Renal cortical epithelial cell (primary cell): ENCODE measurements at places on chromosomes 7 and 10. TPM values are rescaled to one million over a fixed set of nuclear protein-coding genes. Genes with fewer than 3 reads are reported as not detected.
A peak's percentile ranks its signal among the peaks of the same experiment; 100 is the strongest.

STOX1 gene
- 0.35 and 2.9 TPM in 2 replicates for total RNA-seq

DNA sequence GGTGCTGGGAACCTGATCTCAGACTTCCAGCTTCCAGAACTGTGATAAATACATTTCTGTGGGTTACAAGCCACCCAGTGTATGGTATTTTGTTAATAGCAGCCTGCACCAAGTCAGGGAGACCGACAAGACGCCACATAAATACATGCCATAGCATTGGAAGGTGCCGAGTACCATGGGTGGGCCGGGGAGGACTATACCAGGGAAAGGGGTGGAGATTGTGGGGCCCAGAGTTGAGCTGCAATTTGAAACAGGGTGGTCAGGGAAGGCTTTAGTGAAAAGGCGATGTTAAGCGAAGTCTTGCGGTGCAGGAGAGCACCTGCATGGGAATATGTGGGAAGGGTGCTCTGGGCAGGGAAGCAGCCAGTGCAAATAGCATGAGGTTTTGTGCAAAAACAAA is 88.9 kb upstream of the LRRC4 start:
- no peak for DNase-seq

ICA1 gene
- total RNA-seq = 13.7 and 26.6 TPM in 2 replicates

SFTPA1 gene
- total RNA-seq = not detected in 2 replicates

- peak; percentile 59 for DNase-seq
These were observed 33.1 kb upstream of the CROT start for GRCh38 chr7:87312215-87312865.

AIFM2 gene
- total RNA-seq = 2.8 and 6.7 TPM in 2 replicates

MRLN gene
- total RNA-seq = not detected in 2 replicates

LRRC17 gene
- 1.1 and 2.6 TPM in 2 replicates for total RNA-seq

GRCh38 chr7:103445228-103446048 is 569 bp downstream of the SLC26A5 start:
- no peak for DNase-seq

CYP26C1 gene
- 0.52 and 0.65 TPM in 2 replicates for total RNA-seq

DNA sequence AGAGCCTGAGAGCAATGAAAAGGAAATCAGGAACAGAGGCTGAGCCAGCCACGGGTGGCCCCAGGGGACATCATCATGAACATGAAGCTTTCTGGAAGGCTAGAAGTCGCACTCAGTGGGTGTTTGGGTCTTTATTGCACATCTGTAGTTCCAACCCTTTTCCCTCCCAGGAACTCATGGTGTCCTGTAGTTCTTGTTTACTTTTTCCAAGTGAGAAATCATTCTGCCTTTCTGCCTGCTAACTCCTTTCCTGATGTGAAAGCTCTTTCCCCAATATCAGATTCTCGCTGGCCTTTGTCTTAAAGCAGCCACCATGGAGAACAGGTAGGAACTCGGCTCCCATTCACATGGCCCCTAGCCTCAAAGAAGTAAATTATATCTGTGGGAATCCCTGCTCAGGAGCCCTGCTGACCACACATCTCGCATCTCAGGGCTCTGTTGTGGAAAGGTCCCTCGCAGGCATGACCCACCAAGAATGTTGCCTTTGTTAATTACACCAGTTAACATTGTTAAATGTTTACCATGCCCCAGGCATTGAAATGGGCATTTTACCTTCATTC is 542.7 kb downstream of the TNS3 start:
- DNase-seq = peak; percentile 87

DNA sequence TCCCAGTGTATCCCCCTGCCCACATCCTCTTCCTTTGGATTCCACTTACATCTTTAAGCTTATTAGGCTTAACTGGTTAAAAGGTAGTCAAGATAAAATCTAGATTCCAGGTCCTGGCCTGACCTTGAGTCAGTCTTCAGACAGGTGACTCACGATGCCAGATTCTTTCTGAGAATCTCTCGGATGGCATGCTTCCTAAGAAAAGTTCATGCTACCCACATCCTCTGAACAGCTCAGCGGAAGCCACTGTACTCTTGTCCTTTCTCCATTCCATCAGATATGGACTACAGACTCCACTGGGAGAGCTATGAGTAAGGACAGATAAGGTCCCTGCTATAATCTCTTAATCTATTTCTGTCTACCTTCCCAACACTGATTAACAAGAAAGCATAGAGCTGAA is 43.4 kb downstream of the DNMBP start:
- peak; percentile 88 for DNase-seq

DNA sequence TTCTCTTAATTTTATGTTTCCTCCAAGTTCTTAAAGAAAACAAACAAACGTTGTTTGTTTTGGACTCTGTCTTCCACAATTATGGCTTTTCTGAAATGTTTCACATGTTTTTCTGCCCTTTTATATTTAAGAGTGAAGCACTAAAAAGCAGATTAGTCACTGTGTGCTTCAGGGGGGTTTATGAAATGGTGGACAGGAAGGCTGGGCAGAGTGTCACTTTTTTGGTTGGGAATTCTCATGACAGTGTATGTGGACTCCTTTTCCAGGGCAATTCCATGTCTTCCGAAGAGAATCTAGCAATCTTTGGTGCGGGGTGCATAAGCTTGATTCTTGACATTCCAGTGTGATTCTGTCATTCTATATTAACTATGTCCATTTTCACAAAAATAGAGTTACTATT is 669.4 kb downstream of the PARD3 start:
- no peak for DNase-seq

GRCh38 chr7:64877714-64878610 is 25.1 kb upstream of the ZNF273 start:
- DNase-seq = no peak

GRCh38 chr10:111281516-111281915 is 204.7 kb downstream of the ADRA2A start:
- DNase-seq = no peak

GRCh38 chr10:22495396-22495795 is 150.1 kb downstream of the SPAG6 start:
- no peak for DNase-seq

DNA sequence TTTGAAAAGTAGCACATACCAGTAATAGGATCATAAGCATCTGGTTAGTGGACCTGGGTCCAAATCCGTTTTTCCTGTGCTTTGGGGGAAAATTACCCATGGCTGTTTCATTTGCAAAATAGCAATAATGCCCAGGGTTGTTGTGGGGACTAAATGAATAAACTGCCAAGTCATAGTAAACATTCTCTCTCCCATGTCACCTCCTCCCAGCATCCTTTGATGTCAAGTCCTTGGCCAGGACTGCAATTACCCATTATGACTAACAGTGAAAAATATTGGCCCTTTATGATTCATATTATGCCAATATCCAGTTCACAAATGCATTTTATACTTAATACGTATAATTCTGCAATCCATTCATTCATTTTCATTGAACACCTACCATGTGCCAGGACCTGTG is 23.0 kb downstream of the TOMM7 start:
- no peak for DNase-seq

DNA sequence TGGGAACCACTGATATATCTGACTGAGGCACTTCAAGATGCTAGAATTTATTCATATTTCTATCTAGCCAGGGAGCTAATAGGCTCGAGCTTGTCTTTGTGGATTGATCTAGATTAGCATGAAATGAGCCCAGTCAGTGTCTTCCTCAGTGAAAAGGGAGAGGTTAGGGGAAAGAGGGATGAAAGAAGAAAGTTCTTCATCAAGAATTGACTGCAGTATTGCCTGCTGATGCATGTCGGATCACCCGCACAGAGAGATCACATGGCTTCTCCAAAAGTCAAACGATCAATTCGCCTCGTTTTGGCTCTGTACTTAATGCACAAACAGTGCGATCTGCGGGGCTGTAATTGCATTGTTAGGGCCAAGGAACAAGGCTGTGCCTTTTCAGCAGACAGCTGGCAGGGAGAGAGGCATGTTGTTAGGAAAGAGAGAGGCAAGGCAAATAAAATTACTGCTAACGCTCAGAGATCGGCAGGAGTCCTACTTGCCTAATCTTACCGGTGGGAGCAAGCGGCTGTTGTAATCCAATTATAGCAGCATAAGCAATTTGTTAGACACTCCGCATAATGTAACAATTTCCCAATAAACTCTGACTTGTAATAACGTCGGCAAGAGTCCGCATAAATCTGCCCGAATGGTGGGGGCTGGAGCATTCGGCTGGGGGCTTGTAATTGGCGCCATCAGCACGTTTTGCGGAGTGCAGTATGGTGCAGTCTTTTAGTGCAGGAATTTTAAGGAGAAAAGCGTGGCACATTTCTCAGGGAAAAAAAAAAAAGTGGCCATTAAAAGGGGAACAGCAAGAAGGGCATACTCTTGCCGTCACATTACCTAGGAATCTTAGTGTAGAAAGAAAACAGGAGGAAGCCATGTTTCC is 102.1 kb downstream of the POLL start:
- no peak for DNase-seq

CD36 gene
- 0.52 and 0.70 TPM in 2 replicates for total RNA-seq

DNA sequence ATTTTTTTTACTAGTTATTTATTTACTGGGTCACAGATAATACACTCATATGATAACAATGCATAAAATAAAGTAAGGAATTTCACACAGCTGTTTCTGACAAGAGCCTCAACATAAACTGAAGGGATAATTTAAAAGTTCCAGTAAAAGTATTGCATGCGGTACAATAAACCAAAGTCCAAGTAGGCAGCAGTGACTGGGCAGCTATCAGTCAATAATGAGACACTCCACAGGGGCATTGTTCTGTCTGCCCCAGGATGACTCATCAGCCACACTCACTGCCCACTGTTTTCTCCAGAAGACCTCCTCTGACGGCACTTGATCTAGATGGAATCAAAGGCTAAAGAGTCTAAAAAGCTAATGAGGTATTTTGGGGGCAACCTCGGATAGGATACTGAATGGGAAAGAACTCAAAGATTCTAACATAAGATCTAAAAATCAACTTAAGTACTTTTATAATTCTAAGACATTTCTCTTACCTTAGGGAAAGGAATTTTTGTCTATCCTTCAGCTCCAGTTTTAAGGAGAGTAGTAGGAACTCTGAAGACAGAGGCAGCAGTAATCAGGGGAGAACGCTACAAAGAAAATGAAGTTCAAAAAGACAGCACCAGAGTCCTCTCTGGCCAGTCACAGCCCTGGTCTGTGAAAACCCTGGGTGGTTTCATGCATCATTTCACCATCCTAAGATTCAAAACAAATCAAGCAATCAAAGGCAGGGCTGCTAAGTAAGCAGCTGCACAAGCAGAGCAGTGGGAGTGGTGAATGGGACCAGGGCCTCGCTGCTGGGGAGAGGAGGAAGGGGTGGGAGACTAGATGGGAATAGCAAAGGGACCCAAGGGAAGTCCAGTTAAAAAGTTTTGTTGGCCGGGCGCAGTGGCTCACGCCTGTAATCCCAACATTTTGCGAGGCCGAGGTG is 175.1 kb downstream of the AVL9 start:
- peak; percentile 97 for DNase-seq

GRCh38 chr10:124626759-124627380 is 117.3 kb downstream of the FAM53B start:
- no peak for DNase-seq

GRCh38 chr7:74581916-74582440 is 75.5 kb upstream of the GTF2I start:
- DNase-seq = peak; percentile 46

DNA sequence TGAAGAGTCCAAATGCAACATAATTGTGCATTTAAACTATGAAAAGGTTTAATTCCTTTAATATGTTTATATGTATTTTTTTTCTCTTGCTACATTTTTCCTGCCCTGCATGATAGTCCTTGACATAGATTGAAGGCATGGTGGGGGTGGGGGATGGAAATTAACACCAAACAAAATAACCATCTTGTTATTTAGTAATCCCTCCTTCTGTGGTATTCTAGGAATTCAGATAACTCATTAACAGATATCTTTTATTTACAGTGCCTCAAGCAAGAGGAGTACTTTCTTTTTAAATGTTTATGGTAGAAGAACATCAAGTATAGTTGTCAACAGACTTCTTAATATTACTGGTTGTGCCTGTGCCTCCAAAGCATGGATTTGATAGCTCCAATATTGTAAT is 337.6 kb upstream of the SEMA3A start:
- DNase-seq = peak; percentile 90

GRCh38 chr10:11824376-11824775 is 1.2 kb downstream of the PROSER2 start:
- no peak for DNase-seq

ZNF479 gene
- not detected in 2 replicates for total RNA-seq

GRCh38 chr7:113000316-113001020 is 86.2 kb downstream of the GPR85 start:
- no peak for DNase-seq

PPP2R2D gene
- total RNA-seq = 36.8 and 54.6 TPM in 2 replicates

- DNase-seq = peak; percentile 44
These were observed 22.6 kb upstream of the LRRC72 start for GRCh38 chr7:16504019-16504418.

DNA sequence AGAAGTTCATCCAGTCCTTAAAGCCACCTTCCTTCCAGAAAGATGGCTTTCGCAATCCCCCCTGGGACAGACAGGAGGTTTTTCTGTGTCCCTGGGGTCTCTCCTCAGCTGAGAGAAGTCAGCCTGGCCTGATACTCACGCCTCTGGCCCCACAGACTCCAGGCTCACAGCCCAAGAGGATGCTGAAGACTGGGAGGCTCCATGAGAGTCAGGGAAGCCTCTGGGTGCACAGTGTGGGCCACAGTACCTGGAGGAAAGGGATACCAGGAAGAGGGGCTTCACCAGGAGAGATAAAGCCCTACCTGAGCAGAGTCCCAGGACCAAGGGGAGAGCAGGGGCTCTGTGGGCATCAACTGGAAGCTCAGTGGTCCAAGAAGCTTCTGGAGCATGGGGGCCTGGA is 324.4 kb downstream of the GRID1 start:
- DNase-seq = no peak

GRCh38 chr7:35700333-35700732 is 5.4 kb upstream of the HERPUD2 start:
- no peak for DNase-seq

DNA sequence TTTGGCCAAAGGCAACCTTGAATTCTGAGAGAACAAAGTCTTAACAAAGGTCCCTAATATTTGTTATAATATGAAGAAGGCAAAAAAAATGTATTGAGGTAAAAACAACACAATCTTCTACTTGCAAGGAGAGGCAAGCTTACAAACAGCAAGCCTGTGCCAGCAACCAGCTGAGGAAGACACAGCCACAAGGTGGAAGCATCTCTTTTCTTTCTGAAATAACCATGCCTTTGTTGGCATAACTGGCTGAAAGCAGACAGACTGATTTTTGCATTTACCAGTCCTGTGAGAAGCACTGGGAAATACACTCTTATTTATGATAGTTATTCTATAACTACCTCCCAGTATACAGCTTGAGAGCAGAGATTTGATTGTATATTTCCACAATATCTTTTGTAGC is 292.0 kb downstream of the PHTF2 start:
- no peak for DNase-seq
